ENCODE measurements at places on chromosomes 4 and X.

DNA sequence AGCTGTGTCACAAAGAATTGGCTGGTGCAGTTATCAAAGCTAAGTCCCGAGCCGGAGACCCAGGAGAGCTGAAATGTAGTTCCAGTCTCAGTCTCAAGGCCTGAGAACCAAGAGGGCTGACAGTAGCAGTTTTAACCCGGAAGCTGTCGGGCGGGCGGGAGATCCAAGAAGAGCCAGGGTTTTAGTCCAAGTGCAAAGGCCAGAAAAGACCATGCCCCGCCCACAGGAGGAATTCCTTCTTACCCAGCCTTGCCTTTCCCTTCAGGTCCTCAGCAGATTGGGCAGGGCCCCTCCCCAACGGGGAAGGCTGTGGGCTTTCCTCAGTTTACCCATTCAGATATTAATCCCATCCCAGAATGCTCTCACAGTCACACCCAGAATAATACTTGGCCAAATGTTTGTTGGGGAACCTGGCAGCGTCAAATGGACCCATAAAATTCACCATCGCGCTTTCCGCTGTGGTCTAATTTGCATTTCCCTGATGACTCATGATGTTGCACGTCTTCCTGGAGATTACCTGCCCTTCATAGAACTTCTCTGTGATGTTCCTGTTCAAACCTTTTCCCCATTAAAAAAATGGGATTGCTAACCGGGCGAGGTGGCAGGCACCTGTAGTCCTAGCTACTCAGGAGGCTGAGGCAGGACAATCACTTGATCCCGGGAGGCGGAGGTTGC lies 16.2 kb downstream of the MAEA start:
- DNase-seq, result peak; percentile 18

GRCh38 chr4:19693936-19694570 lies 557.7 kb upstream of the SLIT2 start:
- no peak for DNase-seq

- DNase-seq, result no peak
These were observed 212.5 kb upstream of the ZIC3 start for GRCh38 chrX:137353404-137353803.

GRCh38 chr4:68129793-68130192 lies at the start of gene TMPRSS11F:
Gene TMPRSS11F (minus strand): TSS chr4:68129869. CDS start chr4:68129820, 49 bp downstream.
- no peak for DNase-seq

DNA sequence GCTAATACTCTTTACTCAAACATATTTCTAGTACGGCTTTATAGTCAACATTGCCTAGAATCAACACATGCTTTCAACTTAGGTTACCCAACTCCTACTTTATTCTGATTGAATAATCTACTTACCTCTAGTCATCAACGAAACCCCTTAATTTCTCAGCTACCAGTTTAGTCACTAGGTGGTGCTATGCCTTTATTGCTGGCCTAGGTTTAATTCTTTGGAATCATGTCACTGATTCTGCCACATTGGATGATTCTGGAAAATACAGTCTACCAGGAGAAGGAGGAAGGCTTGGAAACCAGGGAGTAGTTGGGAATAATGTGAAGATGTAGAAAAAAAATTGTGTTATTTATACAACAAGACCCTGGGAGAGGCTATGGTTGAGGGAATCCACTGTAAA lies 167.7 kb downstream of the DCAF12L2 start:
- DNase-seq, result no peak

- no peak for DNase-seq
These were observed 13.6 kb upstream of the EPGN start for GRCh38 chr4:74294681-74295080.
